ENCODE measurements at places on chromosomes 5 and 9.

DNA sequence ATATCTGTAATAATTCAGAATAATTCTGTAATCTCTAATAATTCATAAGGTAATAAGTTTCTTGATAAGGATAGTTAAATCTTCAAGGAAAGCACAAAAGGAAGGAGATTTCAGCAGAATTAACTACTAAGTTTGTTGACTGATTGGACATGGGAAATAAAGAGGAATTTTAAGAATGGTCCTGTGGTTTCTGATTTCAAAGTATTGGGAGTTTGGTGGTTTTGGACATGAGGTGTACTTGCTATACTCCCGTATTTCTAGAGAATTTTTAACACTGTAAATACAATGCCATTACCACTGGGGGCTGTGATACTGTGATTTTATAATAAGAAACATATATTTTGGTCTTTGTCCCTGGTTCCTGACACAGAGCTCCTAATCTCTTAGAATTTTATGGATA, 123.9 kb downstream of the UNC13B start:
- DNase-seq = no peak

- DNase-seq = no peak
Observed at GRCh38 chr9:105658351-105658750, 3.9 kb upstream of the TAL2 start.

DNA sequence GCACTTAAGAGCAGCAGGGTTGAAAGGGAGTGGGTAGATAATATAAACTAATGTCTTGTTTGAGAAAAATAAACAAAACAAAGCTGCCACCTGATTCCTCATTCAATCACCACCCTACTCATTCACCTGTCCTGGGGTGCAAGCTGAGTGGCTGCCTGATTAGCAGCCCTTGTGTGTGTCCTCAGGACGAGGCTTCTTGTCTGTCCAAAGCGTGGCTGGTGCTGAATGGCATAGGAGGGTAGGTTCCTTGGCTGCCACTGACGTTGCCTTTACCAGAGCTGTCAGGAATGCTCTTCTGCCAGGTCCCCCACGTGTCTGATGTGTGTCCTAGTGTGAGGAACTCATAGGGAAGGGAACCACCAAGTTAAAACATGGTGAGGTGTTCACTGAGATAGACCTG, 146.6 kb upstream of the SLC24A2 start:
- no peak for DNase-seq

GRCh38 chr5:43582082-43583005, 20.6 kb upstream of the NNT start:
- no peak for DNase-seq

DNA sequence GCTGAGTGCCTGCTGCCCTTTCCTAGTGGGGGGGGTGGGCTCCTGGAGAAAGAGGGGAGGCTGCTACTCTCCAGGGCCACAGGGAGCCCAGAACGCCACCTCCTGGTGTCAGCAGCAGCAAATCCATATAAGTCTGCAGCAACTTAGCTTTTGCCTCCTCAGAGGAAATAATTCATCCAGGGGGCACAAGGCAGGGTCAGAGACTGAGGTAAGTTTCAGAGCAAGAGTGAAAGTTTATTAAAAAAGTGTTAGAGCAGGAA, 4.0 kb upstream of the CLPTM1L start:
- no peak for DNase-seq

DNA sequence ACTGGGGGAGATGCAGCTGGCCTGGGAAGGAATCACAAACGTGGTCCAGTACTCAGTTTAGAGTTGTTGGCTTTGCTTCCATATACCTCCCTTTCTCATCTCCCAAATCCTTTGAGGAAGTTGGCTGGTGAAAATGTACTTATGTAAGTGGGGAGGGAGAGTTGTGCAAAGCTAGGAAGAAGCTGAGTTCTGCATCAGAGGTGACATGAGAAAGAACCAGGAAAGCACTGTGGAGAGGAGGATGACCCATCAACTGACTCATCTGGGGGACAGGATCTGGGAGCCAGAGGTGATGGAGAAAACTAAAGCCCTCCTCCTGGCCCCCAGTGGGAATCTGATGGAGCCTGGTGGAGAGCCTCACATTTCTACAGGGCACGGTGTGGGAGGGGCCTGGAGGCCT, 16.2 kb downstream of the KCNMB1 start:
- no peak for DNase-seq

GRCh38 chr5:65815161-65815560, 93.2 kb downstream of the NLN start:
- no peak for DNase-seq

- DNase-seq = no peak
Observed at GRCh38 chr5:107425541-107426031, 245.2 kb downstream of the EFNA5 start.

DNA sequence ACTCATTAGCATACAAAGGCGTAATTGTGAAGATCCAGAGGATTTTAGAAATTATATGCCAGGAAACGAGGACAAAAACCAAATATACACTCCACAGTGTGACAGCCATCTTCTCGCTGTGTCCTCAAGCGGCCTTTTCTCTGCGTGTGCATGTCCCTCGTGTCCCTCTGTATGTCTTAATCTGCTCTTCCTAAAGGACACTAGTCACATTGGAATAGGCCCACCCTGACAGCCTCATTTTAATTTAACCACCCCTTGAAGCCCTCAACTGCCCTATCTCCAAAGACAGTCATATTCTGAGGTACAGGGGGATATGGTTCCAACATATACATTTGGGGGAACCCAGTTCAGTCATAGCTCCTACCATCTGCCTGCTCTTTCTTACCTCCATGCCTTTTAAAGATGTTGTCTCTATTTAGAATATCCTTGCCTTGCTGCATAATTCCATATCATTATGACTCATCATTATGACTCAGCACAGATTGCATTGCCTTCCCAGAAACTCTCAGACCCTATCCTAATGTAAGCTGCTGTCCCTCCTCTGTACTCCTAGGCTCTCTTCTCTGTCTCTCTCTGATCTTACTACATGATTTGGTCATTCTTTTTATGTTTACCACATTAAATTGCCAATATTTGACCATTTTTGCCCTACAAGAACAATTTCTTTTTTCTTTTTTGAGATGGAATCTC, 210.9 kb downstream of the AOPEP start:
- no peak for DNase-seq
